Suprapubic skin (tissue), 4 donors: ENCODE measurements at places on chromosomes 1 and 21.

DNA sequence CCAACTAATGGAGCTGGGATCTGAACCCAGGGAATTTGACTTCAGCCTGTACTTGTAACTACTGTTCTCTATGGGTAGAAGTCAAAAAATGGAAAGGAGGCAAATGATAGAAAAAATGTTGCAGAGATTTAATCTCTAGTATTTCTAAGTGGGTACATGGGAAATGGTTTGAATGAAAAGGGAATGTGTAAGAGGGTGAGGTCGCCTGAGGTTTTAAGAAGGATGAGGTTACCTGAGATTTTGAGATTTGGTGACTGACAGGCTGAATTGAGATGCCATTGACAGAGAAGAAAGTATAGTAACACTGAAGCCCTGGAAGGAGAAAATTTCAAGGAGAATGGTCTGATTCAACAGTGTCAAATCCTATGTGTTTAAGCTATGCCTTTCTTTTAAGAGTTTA is 5.5 kb downstream of the CAMSAP2 start:
- no peak for DNase-seq

GRCh38 chr1:30834253-30834652 is 74.3 kb downstream of the SDC3 start:
- no peak for DNase-seq

- no peak for DNase-seq
These were observed 1.7 kb upstream of the SIM2 start for GRCh38 chr21:36697060-36697850.

DNA sequence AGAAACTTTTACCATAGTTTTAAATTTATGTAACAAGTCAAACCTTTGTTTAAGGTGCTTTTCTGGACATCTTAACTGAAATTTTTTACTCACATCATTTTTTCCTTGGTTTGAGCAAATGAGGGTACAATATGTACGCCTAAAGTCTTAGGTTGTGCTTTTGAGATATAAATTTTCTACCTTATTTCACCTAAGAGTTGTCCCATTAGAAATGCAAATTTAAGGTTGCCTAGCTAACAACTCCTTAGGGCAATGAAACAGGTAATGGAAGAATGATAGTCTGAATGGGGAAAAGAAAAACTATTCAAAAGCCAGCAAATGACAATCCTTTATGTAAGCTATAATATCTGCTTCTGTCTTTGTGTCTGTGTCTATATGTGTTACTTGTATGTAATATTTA is 19.6 kb downstream of the NRDC start:
- no peak for DNase-seq
